ENCODE measurements at places on chromosomes 6 and 20.

DNA sequence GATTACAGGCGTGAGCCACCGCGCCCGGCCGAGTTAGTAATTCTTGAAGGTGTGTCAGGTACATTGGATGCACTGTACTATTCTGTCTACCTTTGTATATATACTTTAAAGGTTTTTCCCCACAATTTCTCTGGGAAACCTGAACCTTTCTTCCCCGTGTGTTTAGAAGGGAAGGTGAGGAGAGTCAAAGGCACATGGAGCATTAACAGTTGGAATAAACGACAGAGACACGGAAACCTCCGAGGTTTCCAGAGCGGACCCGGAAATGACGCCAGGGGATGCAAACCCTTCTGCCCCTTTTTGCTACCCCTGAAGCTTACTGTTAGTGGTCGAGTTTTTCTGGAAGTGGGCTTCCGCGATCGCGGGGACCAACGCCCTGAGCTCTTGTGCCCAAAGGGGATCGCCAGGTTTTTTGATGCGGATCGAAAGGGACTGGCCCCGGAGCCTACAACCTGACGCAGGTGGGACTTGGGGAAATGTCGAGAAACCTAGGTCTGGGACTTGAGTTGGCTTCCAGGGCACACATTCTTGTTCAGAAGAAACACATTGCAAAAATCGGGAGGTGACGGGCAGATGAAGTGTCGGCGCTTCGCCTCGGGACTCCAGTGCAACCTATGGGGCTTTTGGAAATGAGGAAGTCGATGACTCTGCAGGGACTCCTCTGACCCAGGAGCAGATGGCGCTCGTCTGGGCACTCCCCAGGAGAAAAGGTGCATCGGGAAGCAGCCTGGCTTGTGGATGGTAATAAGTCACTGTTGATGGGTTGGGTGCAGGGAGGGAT lies 218.2 kb downstream of the OR2B2 start:
- DNase-seq = peak; percentile 3

DNA sequence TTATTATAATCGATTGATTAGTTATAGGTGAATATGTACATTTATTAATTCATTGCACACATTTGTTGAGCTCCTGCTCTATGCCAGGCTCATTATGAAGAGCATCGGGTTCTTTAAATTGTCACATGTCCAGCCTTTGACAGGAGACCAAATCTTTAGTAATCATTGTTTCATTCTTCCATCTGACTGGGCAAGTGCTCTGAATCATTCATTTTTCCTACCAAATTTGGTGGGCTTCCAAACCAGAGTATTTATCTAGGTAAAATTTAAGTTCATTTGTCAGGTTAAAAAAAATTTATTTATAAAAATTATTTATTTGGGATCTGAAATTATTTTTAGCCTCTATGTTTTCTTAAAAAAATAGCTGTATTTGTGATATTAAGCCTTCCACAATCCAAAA lies 404.9 kb upstream of the MMS22L start:
- DNase-seq = no peak

GRCh38 chr6:35754452-35755277 lies 17.8 kb downstream of the ARMC12 start:
- peak; percentile 65 for DNase-seq

DNA sequence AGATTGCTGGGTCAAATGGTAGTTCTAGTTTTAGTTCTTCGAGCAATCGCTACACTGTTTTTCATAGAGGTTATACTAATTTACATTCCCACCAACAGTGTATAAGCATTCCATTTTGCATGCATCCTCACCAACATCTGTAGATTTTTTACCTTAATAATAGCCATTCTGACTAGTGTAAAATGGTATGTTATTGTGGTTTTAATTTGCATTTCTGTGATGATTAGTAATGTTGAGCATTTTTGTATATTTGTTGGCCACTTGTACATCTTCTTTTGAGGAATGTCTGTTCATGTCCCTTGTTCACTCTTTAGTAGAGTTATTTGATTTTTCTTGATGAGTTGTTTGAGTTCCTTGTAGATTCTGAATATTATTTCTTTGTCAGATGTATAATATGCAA lies 236.2 kb downstream of the GRM1 start:
- no peak for DNase-seq

GRCh38 chr20:64254571-64255360 lies 782 bp upstream of the PCMTD2 start:
- no peak for DNase-seq

- DNase-seq = no peak
These were observed 291.6 kb upstream of the ECI2 start for GRCh38 chr6:4426968-4427367.

GRCh38 chr6:45438849-45439406 lies 61.2 kb upstream of the SUPT3H start:
- no peak for DNase-seq
